ENCODE measurements at places on chromosomes 7 and 10.

DNA sequence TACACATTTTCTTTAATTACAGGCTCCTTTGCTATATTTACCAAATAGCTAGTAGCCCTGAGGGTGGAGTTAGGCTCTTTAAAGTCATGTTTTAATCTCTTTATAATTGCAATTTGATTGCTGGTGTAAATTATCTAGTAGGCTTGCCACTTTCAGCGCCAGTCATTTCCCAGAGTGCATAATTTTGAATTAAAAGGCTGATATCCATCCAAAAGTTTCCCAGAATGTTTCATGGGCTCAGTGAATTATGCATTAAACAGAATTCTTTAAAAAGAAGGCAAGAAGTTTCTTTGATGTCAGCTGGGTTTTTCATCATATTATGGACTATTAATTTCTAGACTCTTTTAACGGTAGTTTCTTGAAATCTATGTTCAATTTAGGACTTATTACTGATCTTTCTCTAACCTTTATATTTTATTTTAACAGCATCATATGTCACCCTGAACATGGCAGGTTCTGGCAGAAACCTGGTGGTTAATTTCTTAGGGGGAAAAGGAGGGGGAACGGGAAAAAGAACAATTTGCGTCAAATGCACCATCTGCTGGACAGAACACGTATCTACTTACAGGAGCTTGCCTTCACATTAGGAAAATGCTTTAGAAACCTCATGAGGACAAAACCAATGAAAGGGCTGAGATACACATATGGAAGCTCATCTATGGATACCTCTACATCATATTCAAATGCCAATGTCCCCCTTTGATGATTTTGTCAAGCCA lies 171.1 kb downstream of the GRM3 start:
- DNase-seq: no peak

DNA sequence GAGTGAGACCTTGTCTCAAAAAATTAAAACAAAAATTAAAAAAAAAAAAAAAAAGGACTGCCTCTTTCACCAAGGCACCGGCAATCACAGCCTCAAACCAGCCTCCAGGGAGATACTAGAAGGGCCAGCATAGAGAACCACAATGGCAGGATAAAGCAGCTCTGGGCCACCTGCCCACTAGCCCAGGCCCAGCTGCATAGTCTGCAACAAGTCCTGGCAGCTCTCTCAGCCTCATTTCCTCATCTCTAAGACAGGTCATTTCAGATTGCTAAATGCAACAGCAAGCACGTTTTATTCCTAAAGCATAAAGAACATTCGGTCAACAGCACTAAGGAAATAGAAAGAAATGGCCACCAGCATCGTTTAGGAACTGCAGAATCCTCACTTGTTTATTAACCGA lies 28.8 kb downstream of the XPNPEP1 start:
- DNase-seq: no peak

DNA sequence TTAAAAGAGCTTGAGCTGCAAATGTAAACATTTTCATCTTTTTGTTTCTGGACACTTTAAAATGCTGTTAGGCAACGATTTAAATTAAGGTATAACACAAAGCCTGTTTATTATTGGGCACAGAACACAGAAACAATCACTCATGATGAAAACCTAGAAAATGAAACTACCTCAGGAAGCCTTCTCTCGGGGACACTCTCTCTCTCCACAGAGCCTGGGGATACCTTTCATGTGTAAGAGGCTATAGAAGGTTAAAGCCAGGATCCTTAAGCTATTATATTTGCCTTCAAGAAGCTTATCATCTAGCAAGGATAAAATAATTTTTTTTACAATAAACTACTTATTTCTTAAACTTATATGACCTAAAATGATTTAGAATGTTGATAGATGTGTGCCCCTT lies 194.1 kb downstream of the SKAP2 start:
- DNase-seq: no peak

DNA sequence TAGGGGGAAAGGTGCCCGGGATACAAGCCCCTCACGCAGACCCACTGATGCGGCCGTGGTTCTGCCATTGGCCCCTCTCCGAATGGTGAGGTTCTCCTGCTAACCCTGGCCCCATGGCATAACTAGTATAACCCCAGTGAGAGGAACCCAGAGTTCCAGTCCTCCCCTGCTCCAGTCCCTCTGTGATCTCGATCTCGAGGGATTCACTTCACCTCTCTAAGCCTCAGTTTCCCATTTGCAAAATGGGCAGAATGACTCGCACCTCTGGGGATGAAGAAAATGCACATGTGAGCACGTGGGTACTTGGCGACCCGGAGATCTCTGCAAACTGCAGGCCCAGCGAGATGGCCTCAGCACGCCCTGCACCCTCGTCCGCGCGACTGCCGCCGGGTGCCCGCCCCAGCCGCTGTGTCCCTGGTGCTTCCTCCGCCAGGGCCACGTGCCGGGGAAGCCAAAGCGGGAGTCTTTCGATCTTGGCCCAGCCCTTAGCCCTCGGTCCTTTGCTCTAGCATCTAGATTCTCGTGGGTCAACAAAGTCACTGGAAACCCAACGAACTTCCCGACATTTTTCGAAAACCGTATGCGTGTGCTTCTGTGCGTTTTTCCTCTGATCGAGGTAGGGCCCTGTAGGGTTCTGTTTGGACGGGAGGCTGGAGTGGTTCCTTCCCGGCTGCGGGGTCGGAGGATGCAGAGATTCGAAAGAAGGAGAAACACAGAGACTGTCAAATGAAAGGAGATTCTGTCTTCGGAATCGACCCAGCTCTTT lies 169.8 kb downstream of the UBE2H start:
- DNase-seq: no peak

DNA sequence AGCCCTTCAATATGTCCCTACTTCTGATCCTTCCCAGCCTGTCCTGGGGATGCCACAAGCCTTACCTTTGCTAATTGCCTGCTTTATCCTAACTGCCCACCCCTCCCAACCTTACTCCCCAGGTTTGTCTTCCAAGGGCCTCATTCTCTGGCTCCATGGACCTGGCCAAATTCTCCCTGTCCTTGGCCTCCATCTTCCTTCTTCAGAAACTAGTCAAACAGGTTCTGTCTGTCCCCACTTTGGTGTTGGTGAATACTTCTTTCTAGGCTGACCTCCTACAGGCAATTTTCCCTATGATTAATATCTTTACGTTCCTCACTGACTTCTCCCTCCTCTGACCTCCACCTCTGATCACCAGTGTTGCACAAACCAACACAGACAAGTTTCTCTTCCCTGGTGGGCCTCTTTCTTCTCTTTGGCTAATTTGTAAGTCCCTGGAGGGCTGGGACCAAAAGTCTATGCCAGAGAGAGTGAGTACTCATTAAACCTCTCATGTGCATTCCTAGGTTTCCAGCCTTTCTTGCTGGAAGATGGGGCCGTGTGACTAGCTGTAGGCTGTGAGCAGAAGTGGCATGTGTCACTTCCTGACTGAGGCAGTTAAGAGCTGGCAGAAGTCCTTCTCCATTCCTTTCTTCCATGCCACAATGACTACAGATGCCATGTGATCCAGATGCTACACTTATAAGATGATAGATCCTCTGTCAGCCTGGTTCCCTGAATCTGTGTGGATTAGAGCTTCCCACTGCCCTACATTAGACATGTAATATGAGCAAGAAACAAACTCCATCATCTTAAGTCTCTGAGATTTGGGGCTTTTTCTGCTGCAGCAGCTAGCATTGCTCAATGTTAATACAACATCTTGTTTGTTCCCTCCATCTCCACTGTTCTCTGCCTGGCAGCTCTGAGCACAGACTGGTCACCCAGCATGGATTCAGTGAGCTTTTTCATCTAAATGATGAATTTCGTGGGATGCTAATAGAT lies 382.7 kb downstream of the RPS24 start:
- no peak for DNase-seq

DNA sequence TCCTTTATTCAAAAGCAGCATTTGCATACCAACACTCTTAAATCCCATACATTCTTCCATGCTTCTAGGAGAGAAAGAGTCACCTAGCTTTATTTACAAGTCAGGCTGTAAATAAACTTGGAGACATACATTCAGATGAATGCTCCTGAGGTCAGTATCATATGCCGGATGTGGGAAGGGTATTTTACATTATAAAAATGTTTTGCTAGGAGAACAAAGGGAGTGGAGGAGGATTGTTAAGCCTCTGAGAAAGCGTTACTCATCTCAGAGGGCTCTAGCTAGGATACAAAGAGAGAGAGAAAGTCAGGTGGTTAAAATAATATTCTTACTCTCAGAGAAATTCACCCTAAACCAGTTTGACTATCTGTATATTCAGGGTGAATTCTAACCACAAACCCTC lies 300.9 kb upstream of the NPSR1 start:
- DNase-seq: no peak

- DNase-seq: no peak
These were observed 34.0 kb upstream of the EZH2 start for GRCh38 chr7:148918058-148918596.

DNA sequence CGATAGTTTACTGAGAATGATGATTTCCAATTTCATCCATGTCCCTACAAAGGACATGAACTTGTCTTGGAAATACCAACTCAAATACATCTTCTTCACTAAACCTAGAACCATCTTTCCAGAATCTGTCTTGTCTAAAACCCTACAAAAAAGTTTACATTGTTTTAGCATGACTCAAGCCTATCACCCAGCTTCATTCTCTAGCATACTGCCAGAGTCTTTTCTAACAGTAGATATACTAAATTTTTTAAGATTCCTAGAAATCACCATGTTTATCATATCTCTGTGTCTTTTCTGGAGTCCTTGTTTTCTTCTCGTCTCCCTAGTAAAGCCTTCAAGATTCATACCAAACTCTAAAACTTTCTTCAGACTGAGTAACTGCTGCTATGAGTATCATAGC lies 129.7 kb downstream of the SEMA3E start:
- DNase-seq: no peak

DNA sequence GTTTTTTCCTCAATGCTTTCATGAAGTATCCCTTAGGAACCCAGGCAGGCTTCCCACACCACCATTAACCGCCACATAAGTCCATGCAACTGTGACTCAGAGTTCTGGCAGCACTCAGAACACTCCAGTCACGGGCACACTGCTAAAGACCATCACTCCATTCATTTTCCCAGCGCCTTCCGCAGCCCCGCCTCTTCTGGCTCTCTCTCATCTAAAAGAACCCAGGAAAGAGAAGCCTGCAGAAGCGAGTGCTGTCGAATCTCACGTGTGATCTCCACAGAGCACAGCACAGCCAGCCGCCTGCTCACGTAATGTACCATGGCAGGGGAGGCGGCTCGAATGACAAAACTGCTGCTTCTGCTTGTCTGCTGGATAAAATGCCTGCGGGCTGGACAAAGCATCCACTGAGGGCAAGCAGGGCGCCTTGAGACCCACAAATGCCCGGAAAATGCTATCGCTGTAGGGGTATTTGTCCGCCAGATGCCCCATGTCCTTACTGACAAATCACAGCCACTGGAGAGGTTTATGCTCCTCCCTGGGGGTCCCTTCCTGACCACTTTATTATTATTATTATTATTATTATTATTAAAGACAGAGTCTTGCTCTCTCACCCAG lies 1.8 kb downstream of the PSMG3 start:
- DNase-seq: no peak

DNA sequence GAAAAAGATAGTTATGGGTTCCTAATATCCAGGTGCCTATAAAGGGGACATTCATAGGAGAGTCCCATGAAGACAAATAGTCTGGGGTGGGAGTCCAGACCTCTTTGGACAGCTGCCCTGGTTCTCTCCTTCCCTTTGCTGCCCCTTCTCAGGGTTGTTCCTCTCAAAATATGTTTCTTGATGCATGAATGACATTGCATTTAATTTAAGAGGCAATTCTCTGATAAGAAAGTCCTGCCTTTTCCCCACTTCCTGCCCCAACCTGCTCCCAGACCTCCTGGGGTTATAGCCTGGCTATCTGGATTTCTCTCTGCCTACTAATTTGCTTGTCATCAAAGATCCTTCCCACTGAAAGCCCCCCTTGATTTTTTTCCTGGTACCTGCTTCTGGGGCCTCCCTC lies 12.5 kb upstream of the BTRC start:
- DNase-seq: no peak

- no peak for DNase-seq
These were observed 54.5 kb downstream of the COL1A2 start for GRCh38 chr7:94449151-94449725.
